ENCODE measurements at places on chromosomes 5 and 9. TPM values are rescaled to one million over a fixed set of nuclear protein-coding genes. Genes with fewer than 3 reads are reported as not detected.

TAF1L gene
- polyA plus RNA-seq: not detected

PGGT1B gene
- polyA plus RNA-seq: 27.1 TPM

TERT gene
- polyA plus RNA-seq: not detected

FLT4 gene
- not detected for polyA plus RNA-seq

LHX3 gene
- not detected for polyA plus RNA-seq

SHOC1 gene
- polyA plus RNA-seq: not detected

TEK gene
- not detected for polyA plus RNA-seq

ADRA1B gene
- not detected for polyA plus RNA-seq

PPP6C gene
- polyA plus RNA-seq: 52.6 TPM

NIPAL4 gene
- polyA plus RNA-seq: 6.6 TPM

IFNA2 gene
- not detected for polyA plus RNA-seq

GZMA gene
- polyA plus RNA-seq: 3.5 TPM

IFNK gene
- not detected for polyA plus RNA-seq

AFAP1L1 gene
- polyA plus RNA-seq: not detected

SEMA4D gene
- polyA plus RNA-seq: 23.7 TPM

SLC24A2 gene
- not detected for polyA plus RNA-seq

GRXCR2 gene
- not detected for polyA plus RNA-seq

SPATA31C1 gene
- polyA plus RNA-seq: not detected

SLC6A18 gene
- not detected for polyA plus RNA-seq

Measured in naive B cell (primary cell).